ENCODE measurements at places on chromosomes 4 and X.

DNA sequence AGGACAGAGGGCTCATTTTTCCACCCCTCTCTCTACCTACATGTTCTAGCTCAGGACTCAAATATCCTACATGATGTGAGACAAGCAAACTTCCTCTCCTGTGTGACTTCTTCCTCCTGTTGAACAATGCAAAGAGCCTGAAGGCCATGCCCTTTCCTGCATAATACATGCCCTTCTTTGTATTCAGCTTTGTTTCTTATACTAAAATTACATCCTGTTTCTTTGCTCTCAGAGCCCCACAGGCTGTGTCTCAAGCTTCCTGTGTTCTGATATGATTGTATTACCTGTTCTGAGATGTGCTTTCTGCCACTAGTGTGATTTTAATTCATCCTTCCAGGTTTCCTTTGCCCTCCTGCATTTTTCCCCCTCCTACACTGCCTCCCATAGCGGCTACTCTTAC is 166.4 kb upstream of the AFF2 start:
- DNase-seq, result no peak

DNA sequence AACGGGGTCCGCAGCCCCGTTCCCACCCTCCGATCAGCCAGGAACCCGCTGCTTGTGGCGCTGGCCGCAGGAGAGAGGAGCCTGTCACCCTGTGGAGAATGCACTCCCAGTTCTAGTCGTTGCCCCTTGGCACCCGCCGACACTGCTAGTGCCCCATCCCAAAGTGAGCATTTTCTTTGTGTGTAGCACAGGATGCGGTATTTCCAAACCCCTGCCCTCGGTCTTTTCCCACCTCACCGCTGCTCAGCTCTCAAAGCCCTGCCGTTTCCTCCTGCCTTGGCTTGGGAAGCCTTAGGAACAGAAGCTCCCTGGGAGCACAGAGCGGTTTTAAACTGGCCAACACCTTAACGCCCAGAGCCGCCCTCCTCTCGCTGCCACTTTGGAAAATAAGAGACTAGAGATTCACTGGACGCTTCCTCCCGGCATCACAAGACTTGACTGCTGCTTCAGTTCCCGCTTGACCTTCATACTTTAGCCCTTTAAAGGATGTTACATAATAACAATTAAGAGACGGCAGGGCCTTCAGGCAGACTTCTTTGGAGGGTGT is 772 bp downstream of the CYP4V2 start:
- DNase-seq, result peak; percentile 71

GRCh38 chrX:95640226-95640625 is 1044.4 kb upstream of the DIAPH2 start:
- DNase-seq, result no peak

DNA sequence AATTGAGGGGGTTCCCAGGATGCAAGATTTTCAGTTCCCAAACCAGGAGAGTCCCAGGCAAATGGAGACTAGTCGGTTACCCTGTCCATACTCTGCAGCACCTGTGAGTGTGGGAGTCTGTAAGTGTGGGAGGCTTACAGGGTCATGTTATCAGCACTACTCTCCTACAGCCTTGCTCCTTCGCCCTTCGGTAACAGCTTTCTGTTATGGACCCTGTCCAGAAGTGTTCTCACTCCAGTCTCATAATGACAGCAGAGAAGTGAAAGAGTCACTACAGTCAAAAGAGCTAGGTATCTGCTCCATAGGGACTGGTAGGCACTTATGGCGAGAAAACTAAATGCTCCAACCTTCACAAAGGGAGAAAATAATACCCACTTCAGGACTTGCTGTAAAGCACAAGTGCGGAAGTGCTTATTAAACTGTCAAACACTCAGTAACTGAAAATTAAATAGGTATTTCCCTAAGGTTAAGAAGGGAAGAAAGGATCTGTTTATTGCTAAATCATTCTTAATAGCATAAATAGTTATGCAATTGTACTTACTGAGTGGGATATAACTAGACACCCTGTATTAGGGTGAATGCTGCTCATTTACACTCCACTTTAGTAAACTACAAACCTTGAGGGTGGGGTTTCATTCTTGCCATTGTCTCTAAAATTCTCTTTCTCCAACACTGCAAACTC is 2.7 kb upstream of the ADH7 start:
- no peak for DNase-seq

DNA sequence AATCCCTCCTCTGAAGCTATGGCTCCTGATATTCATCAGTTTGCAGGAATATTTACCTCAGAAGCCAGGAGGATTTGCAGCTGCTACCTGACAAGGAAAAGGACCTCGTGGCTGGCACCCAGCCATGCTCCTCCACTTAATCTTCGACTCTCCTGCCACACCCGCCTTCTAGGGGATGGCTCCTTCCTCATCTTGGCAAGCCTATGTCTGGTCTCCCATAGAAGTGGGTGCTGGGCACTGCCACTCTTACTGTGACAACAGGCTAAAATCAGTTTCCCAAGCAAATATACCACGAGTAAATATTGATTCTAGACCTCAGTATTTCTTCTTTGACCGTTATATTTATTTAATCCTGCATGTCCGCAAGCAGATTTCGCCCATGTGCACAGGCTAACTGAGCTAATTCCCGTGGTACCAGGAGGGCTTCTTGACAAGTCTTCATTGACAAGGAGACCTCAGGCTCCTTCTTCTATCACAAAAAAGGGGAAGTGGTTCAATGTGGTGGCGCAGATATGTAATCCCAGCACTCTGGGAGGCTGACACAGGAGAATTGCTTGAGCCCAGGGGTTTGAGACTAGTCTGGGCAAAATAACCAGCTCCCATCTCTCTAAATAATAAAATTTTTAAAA is 52.6 kb upstream of the DCTD start:
- DNase-seq, result no peak

GRCh38 chrX:3371163-3371562 is 24.7 kb upstream of the MXRA5 start:
- no peak for DNase-seq

GRCh38 chr4:65665771-65666523 is 4.3 kb downstream of the EPHA5 start:
- DNase-seq, result peak; percentile 46

GRCh38 chr4:166724369-166724768 is 509.9 kb downstream of the SPOCK3 start:
- DNase-seq, result no peak

DNA sequence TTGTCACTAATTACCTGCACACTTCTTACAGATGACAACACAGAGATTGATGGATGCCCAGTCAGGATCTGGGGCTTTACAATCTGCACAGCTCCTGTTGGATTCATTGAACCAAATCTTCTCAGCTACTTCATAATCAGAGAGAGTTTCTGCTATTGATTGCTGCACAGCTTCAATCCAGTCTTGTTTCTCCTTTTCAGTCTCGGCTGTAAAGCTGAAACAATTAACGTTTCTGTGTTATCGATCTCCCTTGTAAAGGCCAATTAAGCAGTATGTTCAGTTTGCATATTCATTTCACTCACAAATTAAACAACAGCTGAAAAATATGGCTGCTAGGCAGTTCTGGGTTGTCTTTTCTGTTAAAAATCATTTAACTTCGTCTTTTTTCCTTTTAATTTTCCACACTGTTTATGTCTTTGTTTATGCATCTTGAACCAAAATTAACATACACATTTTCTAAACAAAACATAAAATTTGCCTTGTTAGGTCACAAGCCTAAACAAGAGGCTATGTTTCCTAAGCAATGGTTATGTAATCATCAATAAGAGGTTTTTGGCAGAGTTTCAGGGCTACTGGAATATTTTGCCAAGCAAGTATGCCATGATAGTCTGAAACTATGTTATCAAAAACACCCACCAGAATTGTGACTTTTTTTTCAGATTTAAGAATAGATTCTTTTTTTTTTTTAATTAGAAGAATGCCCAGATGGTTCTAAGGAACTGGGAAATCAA is 79.2 kb downstream of the ARAP2 start:
- DNase-seq, result no peak

- no peak for DNase-seq
Measured at GRCh38 chr4:40995850-40996249, 218.5 kb downstream of the APBB2 start.

DNA sequence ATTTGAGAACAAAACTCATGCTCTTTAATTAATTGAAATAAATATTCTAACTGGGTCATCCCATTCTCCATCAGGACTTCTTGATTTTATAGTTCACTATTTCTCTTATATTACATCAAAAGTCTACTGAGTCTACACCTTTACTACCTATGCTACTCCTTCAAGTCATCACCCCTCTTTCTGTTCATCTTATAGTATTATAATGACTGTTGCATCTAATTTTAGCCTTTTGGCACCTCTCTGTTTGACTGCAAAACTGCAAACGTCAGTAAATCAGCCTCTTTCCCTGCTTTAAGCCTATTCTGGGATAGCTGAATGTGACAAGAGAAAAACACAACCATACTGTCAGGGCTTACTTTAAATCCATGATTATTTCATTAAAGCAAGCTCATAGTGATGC is 639.1 kb downstream of the GABRG1 start:
- DNase-seq, result no peak

- DNase-seq, result no peak
Measured at GRCh38 chr4:36979533-36979932, 265.0 kb upstream of the NWD2 start.

- DNase-seq, result peak; percentile 22
Measured at GRCh38 chr4:74018771-74019170, 19.7 kb downstream of the CXCL3 start.

- no peak for DNase-seq
Measured at GRCh38 chr4:58050439-58050838, 940.3 kb upstream of the IGFBP7 start.

DNA sequence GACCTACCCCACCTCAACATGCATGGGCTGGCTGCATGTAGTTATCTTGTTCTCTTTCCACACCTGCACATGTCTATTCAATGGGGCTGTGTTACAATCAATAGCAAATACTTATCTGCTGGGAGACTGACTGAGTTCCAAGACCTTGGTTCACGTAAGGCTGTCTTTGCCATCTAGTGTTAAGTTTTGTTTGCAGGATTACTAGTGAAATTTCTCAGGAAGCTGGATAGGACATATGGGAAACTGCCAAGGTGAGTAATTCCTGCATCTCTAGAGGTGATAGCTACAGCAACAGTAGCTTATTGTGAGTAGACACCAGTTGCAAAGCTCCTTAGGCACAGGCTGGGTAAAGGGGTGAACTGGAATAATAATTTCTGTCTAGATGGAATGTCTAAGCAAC is 177.5 kb downstream of the ENOX2 start:
- no peak for DNase-seq

DNA sequence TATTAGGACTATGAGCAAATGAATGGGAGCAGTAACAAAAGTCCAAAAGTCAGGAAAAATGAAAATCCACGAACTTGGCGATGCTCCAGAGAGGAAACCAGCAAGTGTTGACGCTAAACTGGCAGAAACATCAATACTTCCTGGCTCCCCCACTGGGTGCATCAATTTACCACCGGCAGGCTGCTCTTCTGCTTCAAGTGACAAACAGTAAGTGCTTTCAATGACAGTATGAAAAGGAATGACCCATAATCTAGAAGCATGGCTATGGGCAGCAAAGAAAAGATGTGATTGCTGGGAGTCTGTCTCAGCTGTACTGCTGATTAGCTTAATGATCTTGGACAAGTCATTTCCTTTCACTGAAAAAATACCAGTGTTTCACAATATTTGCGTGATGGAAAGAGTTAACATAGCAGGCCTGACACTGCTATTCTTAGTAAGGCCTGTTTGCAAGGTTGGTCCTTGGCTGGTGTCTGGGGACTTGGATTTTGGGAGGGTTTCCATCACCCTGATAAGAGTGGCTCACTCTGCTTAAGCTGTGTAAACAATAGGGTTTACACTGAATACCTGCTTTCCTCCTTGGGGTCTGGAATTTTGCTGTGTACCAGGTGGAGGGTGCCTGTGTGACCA is 8.7 kb downstream of the ATP11C start:
- no peak for DNase-seq

GRCh38 chrX:124764354-124764753 is 418.0 kb downstream of the SH2D1A start:
- DNase-seq, result no peak

- DNase-seq, result no peak
Measured at GRCh38 chr4:31175242-31175910, 455.2 kb downstream of the PCDH7 start.

GRCh38 chr4:1402516-1403091 is 3.6 kb downstream of the NKX1-1 start:
- DNase-seq, result no peak

GRCh38 chrX:30679369-30679768 is 26.1 kb downstream of the GK start:
- no peak for DNase-seq

DNA sequence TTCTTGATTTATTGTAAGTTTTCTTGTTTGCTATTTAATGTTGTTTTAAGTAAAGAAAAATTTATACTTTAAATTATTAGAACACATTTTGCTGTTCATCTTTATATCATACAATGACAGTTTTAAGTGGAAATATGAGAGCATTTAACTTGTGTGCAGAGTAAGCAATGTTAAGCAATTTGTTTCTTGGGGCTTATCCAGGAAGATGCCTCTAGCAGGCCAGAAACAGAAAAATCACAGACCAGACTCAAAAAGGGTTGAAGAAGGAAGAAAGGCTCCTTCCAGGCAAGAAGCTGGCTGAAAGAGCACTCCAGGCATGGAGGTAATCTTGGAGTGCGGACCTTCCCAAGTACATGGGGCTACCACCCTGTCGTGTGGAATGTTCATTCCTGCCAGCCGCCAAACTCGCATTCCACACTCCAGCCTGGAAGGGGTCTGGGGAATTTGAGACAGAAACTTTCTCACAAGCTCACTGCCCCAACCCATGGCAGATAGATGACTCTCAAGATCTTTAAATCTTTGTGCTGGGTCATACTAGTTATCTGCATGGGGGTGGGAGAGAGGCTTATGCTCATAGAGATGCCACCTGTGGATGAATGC is 1521.3 kb upstream of the AGA start:
- no peak for DNase-seq

DNA sequence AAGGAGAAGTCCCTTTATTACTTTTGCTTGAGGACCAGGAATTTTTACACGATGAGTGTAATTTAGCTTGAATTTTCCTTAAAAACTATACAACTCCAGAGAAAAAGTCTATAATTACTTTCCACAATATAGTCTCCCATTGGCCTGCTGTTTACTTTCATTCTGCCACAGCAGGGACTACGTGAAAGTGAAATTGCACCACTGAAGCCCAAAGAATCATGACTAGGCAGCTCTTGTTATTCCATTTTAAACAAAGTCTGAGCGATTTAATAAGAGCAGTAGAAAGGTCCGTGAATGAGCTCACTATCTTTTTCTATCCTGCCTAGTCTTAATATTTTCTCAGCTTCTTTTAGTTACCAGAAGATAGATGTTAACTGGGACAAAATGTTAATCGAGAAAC is 68.6 kb downstream of the ADGRG4 start:
- no peak for DNase-seq

DNA sequence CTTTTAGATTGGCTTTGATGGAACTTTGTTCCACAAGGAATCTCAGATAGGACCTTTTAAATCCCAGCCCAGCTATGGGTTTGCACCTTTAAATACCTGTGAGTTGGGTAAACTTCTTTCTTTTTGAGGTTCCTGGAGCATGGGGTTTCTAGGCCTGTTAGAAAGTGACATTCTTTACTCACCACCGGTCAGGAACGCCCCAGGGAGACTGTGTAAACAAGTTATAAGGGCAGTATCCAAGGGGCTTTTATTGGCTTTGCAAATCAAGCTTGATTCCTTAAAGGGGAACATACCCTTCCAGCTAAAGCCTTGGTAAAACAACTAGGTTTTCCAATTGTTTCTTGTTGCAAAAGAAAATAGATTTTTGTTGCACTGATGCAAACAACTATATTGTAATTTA is 93.4 kb downstream of the TENT5D start:
- DNase-seq, result no peak

Measured in SK-MEL-5 (cell line).